HAP-1 (cell line): ENCODE measurements at places on chromosomes 7 and 10.
A peak's percentile ranks its signal among the peaks of the same experiment; 100 is the strongest.

- no peak for DNase-seq
These were observed 7.1 kb downstream of the BAG3 start for GRCh38 chr10:119658274-119658673.

DNA sequence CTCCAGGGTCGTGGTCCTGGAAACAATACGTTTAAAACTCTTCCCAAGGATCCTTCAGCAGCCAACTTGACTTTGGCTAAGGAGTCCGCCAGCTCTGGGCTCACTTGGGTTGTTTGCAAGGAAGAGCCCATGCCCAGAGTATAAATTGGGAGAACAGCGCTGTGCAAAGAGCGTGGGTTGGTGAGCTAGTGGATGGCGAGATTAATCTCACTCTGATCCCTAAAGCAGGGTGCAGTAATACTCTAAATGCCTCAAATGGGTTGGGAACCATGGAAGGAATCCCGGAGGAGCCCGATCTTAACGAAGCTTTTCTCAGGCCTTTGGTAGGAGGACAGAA, 495 bp upstream of the SDHAF3 start:
- DNase-seq, result no peak

DNA sequence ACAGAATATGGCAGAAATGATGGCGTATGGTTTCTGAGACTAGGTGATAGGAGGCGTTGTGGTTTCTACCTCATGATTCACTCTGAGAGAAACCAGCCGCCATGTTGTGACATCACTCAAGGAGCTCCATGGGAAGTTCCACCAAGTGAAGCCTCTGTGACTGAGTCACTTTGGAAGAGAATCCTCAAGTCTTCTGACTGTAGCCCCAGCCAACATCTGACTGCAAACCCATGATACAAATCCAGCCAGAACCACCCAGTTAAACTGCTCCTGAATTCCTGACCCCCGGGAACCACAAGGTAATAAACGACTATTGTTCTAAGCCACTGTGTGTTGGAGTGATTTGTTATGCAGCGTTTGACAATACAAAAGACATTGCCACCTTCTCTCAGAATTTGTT, 91.1 kb upstream of the CARD11 start:
- DNase-seq, result no peak

GRCh38 chr7:78323118-78323517, 524.5 kb downstream of the PHTF2 start:
- DNase-seq, result no peak

- no peak for DNase-seq
These were observed 79.4 kb downstream of the EMX2 start for GRCh38 chr10:117621795-117622420.

GRCh38 chr10:31288001-31288400, 31.0 kb upstream of the ZEB1 start:
- DNase-seq, result no peak

GRCh38 chr10:89440226-89441009, 26.1 kb downstream of the IFIT5 start:
- DNase-seq, result no peak

DNA sequence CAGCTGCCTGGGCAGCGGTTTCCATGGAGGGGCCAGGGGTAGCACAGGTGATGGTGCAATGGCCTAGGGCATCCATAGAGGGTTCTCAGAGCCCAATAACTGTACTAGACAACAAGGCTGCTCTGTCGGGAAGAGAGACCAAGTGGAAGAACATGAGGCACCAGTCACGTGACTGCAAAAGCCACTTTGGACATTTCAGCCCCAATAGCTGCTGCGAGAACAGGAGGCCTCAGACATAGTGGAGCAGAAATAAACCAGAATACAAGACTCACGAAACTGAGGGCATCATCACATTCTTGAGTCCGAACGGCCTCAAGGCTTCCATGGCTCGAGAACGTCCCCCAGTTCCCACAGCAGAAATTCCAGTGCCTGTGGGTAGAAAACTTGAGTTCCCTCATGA, 32.3 kb upstream of the FIS1 start:
- DNase-seq, result no peak

DNA sequence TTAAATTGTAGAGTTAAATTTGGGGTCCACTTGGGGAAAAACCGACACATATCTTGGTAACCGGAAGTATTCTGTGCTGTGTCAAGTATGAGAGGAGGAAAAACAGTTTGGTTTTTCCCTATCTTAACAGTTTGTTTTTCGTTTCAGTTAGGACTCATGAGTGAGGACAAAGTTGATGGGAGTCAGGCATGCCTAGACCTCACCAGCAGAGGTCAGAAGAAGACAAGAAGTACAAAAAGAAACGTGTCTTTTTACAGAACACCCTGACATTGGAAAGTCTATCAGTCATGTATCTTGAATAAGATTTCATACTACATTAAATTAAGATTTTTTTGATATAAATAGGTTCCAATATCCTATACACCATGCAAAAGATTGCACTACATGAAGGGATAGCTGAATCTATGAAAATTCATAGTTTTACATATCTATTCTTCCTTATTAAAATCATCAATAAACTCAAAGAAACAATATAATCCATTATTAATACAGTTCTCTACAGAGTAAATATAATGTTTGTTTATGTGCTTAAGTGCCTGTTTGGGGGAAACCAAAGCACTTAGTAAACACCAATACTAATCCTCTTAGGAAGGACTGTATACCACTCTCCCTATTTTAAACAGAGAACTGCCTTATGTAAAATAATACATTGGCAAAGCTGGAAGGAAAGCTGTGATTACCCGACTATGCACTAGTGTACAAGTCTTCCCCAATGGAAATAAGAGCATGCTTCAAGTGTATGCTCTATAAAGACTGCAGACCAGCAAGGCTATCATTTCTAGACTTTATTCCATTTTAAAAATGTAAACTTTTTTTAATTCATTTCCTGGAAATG, 95.6 kb downstream of the USP6NL start:
- DNase-seq, result peak; percentile 50
